ENCODE measurements at places on chromosomes 1 and 21. TPM values are rescaled to one million over a fixed set of nuclear protein-coding genes. Genes with fewer than 3 reads are reported as not detected.
A peak's percentile ranks its signal among the peaks of the same experiment; 100 is the strongest.

KCNK2 gene
- 29.7 TPM for polyA plus RNA-seq

RHEX gene
- not detected for polyA plus RNA-seq

CCT3 gene
- polyA plus RNA-seq, result 407 TPM

RPTN gene
- polyA plus RNA-seq, result not detected

GJB3 gene
- not detected for polyA plus RNA-seq

KIF17 gene
- 3.0 TPM for polyA plus RNA-seq

MAB21L3 gene
- 0.08 TPM for polyA plus RNA-seq

SMCP gene
- polyA plus RNA-seq, result not detected

- DNase-seq, result no peak
Measured at GRCh38 chr1:67040405-67040804, 13.5 kb downstream of the SLC35D1 start.

GRCh38 chr1:226690460-226690982 lies 48.6 kb downstream of the ITPKB start:
- DNase-seq, result no peak

DNA sequence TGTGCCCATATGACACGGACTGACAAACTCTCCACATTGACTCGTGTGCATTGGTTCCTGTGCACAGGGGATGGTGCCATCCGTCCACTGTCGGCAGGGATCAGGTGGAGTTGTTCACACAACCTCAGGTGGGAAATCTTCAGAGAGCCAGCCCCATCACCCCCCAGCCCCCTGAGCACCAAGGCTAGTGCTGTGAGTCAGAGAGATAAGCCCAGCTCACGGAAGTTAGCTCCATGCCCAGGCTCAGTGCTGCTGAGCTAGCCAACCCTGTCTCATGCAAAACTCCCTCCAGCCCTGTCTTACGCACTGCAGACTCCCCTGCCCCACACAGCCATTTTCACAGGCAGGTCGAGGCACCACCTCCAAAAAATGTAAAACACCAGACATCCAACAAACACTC lies 139.0 kb upstream of the NGF start:
- no peak for DNase-seq

GRCh38 chr1:73576083-73576482 lies 621.9 kb downstream of the LRRIQ3 start:
- DNase-seq, result no peak

DNA sequence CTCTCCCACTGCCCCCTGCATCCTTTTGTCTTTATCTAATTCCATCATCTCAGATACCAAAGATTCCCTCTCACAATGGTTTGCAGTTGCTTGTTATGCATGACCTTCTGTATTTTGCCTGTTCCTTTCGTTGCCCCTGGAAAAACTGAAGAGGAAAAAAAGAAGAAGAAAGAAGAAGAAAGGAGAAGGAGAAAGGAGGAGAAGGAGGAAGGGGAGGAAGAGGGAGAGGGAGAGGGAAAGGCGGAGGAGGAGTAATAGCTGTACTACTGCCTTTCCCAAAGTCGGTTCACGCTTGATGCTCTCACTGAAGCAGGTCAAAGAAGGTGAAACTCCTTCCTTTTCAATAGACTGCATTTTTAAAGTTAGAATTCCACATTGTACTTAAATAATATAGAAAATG lies 513.8 kb downstream of the PTPRC start:
- DNase-seq, result no peak

GRCh38 chr21:36148886-36149285 lies 7.7 kb upstream of the DOP1B start:
- no peak for DNase-seq

DNA sequence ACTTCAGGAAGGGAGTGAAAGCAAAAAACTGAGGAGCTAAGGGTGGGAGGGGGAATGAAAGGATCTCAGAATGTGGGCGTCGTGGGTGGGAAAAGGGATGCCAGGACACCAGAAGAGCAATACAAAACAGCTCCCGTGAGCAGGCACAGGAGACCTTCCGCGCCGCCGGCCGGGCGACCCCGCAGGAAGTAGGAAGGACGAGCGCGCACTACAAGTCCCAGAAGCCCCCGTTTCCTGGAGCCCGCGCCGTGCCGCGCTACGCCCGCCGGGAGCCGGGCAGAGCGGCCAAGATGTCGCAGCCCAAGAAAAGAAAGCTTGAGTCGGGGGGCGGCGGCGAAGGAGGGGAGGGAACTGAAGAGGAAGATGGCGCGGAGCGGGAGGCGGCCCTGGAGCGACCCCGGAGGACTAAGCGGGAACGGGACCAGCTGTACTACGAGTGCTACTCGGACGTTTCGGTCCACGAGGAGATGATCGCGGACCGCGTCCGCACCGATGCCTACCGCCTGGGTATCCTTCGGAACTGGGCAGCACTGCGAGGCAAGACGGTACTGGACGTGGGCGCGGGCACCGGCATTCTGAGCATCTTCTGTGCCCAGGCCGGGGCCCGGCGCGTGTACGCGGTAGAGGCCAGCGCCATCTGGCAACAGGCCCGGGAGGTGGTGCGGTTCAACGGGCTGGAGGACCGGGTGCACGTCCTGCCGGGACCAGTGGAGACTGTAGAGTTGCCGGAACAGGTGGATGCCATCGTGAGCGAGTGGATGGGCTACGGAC lies at the start of gene PRMT6:
PRMT6 (plus strand) TSS at position 249 of the 771 bp plus-strand sequence; CDS start at position 291, 42 bp downstream.
- DNase-seq, result peak; percentile 79

- DNase-seq, result no peak
Measured at GRCh38 chr1:10106756-10107475, 74.2 kb downstream of the UBE4B start.

DNA sequence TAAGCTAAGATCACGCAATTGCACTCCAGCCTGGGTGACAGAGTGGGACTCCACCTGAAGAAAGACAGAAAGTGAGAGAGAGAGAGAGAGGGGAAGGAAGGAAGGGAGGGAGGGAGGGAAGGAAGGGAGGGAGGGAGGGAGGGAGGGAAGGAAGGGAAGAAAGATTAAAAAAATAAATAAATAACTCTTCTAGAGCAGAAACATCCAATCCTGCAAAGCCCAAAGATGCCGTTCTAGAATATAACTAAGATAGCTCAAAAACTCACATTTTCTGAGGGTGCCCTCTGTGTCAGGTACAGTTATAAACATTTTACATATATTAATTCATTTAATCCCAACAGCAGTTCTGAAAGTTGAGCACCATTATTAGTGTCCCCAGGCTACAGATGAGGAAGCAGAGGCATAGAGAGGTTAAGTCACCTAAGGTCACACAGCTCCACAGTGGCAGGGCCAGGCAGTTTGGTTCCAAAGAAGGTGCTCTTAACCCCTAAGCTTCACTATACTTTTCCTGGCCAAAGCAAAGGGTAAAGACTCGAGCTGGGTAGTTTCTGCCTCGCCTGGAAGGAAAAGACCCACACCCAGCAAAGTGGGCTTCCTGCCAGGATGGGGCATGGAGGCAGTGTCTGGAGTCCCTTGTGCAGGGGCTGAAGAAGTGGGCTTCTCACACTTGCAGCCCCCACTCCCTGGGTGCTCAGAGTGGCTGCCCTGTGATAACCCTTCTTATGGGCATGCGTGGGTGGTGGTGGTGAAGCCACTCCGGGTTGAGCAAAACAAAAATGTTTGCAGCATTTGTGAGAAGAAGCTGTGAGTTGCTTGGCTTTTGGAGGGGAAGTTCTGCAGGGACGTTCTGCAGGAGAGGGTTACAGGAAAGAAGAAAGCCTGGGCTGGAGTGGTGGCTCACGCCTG lies 7.9 kb upstream of the PIK3CD start:
- no peak for DNase-seq

GRCh38 chr1:10835822-10836421 lies 39.5 kb upstream of the CASZ1 start:
- peak; percentile 66 for DNase-seq

- no peak for DNase-seq
Measured at GRCh38 chr1:37068260-37068659, 33.9 kb upstream of the GRIK3 start.

- DNase-seq, result peak; percentile 36
Measured at GRCh38 chr1:97832481-97832880, 88.4 kb downstream of the DPYD start.

DNA sequence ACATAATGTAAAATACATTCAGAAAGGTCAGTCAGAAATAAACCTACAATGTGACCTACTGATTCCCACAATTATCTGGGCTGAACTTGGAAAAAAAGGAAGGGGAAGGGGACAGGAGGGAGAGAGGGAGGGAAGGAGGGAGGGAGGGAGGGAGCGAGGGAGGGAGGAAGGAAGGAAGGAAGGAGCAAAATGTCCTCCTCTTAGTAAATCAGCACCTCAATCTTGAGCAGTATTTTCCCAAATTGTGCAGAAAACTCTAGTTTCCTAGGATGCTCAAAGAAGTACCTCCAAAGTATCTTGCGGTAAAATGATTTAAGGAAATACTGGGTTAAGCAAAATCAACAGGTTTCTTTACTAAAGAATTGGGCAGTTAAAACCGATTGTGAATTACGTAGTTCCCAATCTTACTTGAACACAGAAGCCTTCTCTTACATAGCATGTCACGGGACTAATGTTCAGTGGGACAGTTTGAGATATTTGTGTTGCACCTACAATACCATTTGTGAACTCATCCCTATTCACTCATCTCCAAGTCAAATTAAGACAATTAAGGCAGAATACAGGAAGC lies 51.0 kb upstream of the ASPM start:
- DNase-seq, result no peak

GRCh38 chr1:193656841-193657240 lies 470.4 kb upstream of the B3GALT2 start:
- DNase-seq, result peak; percentile 53

- DNase-seq, result no peak
Measured at GRCh38 chr1:240139511-240139910, 47.8 kb downstream of the FMN2 start.

- DNase-seq, result no peak
Measured at GRCh38 chr1:180888870-180889269, 23.8 kb upstream of the KIAA1614 start.

DNA sequence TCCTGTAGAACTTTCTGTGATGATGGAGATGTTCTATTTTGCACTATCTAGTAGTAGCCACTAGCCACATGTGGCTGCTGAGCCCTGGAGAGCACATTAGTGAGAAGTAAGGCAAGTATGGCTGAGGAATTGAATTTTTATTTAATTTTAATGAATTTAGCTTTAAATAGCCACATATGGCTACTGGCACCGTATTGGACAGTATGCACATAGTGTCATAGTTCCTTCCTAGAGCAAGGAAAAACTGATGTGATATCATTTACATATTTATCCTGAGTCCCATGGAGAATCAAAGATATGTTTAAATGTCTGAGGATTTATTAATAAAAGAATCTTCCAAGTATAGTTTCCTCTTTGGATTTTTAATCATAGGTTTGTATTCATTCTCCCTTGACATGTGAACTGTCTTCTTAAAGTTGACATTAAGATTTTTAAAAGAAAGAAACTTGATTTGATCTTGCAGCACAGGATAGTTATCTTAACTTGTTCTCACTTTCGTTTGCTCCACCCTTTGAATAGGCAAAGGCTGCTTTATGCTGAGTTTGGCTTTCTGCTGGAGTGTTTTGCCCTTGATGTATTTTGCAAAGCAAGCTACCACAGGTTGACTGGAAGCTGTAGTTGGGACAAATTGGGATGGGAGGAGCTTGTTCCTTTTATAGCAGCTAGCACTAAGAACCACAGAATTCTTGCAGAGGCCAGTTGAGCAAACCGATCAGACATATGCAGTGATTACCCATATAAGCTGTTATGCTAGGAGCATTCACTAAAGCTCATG lies 129.7 kb downstream of the VPS13D start:
- DNase-seq, result peak; percentile 48

DNA sequence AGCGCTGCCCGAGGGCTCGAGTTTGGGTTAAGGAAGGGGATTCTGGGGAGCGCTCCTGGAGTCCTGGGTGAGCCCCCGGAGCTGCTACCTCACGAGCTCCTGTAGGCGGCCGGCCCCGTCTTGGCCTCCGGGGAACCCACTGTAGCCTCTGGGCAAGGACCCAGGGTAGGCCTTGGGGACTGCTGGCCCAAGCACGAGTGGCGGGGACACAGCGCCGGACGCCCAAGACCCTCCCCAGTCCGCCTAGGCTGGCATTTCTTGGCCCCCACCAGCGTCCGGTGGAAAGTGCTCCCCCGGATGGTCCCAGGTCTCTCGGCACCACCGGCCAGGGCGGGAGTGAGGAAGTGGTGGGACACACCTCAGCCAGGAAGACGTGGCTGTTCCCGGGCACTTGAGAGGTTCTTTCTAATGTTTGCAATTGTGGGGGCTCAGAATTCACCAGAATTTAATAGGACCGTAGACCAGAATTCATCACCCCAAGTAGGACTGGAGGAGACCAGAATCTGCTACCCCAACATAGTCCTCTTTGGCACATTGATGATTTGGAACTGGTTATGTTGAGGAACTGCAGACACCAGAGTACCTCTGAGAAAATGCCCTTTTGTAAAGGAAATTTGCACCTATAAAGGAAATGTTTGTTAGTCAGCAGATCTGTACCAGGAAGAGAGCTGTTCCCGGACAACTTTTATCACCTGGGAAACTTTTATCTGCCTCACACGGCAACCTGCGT lies 622 bp upstream of the TMPRSS2 start:
- no peak for DNase-seq

DNA sequence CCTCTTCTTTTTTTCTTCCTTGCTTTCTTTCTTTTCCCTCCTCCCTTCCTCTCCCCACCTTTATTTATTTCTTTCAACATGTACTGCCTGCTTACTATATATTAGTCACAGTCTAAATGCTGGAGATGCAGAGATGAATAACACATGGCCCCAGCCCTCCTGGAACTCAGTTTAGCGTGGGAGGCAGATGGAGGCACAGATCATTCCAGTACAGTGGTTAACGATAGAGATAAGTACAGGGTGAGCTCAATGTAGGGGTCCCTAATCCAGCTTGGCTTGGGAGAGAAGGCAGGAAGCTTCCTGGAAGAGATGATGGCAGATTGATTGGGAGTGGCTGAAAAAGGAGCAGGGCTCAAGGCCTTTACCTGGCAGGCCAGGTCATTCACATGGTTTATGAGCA lies 55.6 kb upstream of the PPP2R5A start:
- no peak for DNase-seq

DNA sequence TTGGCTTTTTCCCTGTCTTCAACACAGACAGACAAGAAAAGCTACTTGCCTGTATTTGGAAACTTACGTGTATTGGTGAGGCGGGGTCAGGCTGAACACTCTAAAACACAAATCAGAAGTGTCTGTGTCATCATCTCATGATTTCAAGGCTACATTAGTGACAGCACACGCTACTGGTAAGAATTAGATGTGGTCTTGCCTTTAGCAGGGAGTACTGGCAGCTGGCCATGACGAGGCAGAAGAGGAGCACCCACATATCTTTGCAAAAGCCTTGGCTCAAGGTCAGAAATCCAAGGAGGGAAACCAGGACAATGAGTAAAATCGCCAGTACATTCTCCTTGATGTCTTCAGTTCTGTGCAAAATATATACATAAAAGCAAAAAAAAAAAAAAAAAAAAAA lies 77.7 kb downstream of the PCNX2 start:
- DNase-seq, result no peak
